ENCODE measurements at places on chromosomes 12 and 14.

DNA sequence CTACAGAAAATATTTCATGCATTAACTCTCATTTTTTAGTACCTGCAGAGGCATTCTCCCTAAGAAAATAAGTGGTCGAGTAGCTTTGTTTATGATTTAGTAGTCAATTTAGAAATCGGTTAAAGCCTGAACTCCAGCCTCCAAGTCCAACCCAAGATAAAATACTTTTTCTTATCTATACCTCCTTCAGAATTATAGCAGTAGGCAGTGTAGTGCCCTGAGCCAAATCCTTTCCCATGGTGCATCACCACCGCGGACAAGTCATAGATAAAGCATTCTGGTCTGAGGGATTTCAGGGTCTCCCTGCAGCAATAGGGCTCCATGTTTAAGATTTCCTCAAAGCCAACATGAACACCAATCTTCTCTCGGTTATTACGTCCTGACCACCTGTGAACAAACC is 30.5 kb downstream of the USP44 start:
- DNase-seq, result no peak

DNA sequence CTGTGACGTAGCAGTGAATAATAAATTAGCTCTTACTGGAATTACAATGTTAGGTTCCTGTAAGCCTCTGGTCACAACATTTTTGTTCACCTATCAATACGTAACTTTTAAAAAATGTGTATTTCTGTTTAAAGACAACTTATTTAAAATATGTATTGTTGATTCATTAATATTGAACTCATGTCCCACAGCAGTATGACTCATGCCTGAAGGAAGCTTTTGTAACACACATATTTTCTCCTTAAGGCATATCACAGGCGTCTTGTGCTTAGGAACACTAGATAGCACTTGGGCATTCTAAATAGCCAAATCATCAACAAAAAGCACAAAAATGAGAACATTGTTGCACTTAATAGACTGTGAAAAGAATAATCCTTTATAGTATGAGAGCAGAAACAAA is 92.5 kb downstream of the GPHN start:
- no peak for DNase-seq

GRCh38 chr14:34865889-34866574 is 9.1 kb downstream of the BAZ1A start:
- DNase-seq, result no peak

GRCh38 chr14:69675877-69676416 is 64.6 kb downstream of the SUSD6 start:
- no peak for DNase-seq

All from effector CD4-positive, alpha-beta T cell (primary cell).